Activated T-helper 17 cell treated with anti-CD3 and anti-CD28 coated beads, Interleukin-2, amount 50 U/mL, for 72 hours (primary cell): ENCODE measurements at places on chromosomes 7 and 10. TPM values are rescaled to one million over a fixed set of nuclear protein-coding genes. Genes with fewer than 3 reads are reported as not detected.

LRRC18 gene
- total RNA-seq = not detected

TMEM229A gene
- total RNA-seq = not detected

LOXL4 gene
- not detected for total RNA-seq

AHR gene
- 64.3 TPM for total RNA-seq

MSMB gene
- total RNA-seq = not detected

NEUROG3 gene
- total RNA-seq = 0.78 TPM

IFIT3 gene
- 4.3 TPM for total RNA-seq

ZNF775 gene
- 2.5 TPM for total RNA-seq

WNT2 gene
- not detected for total RNA-seq

OR2A1 gene
- not detected for total RNA-seq

MSS51 gene
- 4.9 TPM for total RNA-seq

KIF11 gene
- total RNA-seq = 54.2 TPM

CYTH3 gene
- 8.4 TPM for total RNA-seq

PON1 gene
- total RNA-seq = not detected

TMEM130 gene
- not detected for total RNA-seq

FXYD4 gene
- not detected for total RNA-seq

ANKRD7 gene
- total RNA-seq = 0.90 TPM

SLC29A3 gene
- 2.7 TPM for total RNA-seq

OGDHL gene
- total RNA-seq = 0.21 TPM

ACSL5 gene
- 71.9 TPM for total RNA-seq

ALDH18A1 gene
- 98.5 TPM for total RNA-seq

PYROXD2 gene
- total RNA-seq = 5.1 TPM

ERVW-1 gene
- not detected for total RNA-seq

PGAM2 gene
- not detected for total RNA-seq

IDI2 gene
- 0.26 TPM for total RNA-seq

NRG3 gene
- total RNA-seq = not detected

BMPER gene
- not detected for total RNA-seq

GPR26 gene
- total RNA-seq = not detected

DENND2A gene
- total RNA-seq = not detected

NUDT13 gene
- total RNA-seq = 1.3 TPM

CCL24 gene
- total RNA-seq = not detected

VDAC2 gene
- total RNA-seq = 211 TPM

PLXNA4 gene
- total RNA-seq = 2.3 TPM

HOXA11 gene
- not detected for total RNA-seq

TBC1D12 gene
- 1.6 TPM for total RNA-seq

RADIL gene
- 0.56 TPM for total RNA-seq

AKR1C3 gene
- total RNA-seq = 2.9 TPM

TMEM176B gene
- not detected for total RNA-seq

H2BK1 gene
- 1.2 TPM for total RNA-seq

GPR85 gene
- total RNA-seq = not detected

TBRG4 gene
- 119 TPM for total RNA-seq

NUTM2A gene
- total RNA-seq = 0.50 TPM

CALD1 gene
- 27.2 TPM for total RNA-seq

GNGT1 gene
- not detected for total RNA-seq

HECW1 gene
- total RNA-seq = not detected

PKD2L1 gene
- 0.30 TPM for total RNA-seq

CCDC172 gene
- not detected for total RNA-seq

CDK14 gene
- 1.4 TPM for total RNA-seq

STRIP2 gene
- 78.4 TPM for total RNA-seq

OPN1SW gene
- total RNA-seq = not detected

PLEKHS1 gene
- not detected for total RNA-seq

PTPRN2 gene
- total RNA-seq = 1.4 TPM

EFCAB10 gene
- not detected for total RNA-seq

CDC14C gene
- total RNA-seq = not detected

KLF14 gene
- total RNA-seq = not detected
